ENCODE measurements at places on chromosomes 5 and 9.

- no peak for DNase-seq
Measured at GRCh38 chr9:81847181-81847915, 80.9 kb upstream of the SPATA31D4 start.

GRCh38 chr5:77952636-77953212, 176.6 kb upstream of the TBCA start:
- DNase-seq, result no peak

GRCh38 chr9:127805620-127806019, 2.9 kb downstream of the FPGS start:
- DNase-seq, result no peak

DNA sequence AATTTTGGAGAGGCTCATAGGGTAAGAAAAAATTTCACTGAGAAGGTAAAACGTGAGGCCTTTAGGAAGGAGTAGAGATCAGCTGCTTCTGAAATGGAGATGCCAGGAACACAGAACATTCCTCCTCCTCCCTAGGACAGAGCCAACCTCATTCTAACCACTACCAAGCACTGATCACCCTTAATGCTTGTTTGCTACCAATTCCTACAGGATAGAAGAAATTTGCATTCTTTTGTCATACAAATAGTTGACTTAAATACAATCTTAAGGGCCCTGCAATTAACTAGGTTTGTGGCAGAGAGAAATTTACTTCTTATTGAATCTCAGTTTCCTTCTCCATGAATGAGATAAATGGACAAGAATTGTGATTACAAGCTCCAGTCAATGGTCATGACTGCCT, 780.2 kb upstream of the WWC1 start:
- no peak for DNase-seq

DNA sequence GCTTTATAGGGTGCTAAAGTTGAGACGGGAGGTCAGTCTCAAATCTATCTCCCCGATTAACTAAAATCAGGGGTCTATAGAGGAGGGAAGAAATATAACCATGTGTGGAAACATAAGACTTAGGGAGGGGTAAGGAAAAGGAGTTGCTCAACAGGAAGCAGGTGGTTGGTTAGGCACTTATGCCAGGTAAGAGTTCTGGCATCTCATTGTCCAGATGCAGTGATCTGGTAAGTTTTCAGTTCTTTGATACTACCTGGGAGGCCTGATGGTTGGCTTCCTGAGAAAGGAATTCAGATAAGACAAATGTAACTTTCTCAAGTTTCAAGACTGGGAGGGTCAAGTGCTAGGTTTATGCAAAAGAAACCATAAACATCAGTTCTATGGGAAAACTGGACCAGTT, 47.7 kb downstream of the CERT1 start:
- DNase-seq, result no peak

DNA sequence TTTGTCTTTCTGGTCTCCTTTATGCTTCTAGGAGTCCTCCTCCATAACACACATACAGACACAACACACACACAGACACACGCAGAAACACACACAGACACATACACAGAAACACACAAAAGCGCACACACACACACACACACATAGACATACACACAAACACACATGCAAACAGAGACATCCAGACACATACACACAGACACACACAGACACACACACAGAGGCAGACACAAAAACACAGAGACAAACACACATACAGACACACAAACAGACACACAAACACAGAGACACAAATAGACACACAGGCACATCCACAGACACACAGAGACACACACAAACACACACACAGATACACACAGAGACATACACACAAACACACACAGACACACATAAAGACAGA, 220.2 kb downstream of the IRX2 start:
- DNase-seq, result no peak

- DNase-seq, result no peak
Measured at GRCh38 chr5:148986636-148987035, 76.2 kb downstream of the SH3TC2 start.

DNA sequence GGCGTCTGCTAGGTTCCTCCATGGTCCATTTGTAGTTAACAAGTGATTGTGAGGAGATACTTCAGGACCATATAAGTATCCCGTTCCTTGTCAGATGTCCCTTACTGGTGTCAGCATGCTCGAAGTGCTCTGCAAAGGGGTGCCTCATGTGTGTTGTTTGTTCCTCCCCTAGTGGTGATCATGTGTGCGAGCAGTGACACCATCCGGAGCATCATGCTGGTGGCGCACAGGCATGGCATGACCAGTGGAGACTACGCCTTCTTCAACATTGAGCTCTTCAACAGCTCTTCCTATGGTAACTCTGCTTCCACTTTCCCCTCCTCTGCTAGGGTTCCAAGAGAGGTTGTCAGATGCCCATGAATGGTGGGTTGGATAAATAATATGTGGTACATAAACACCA, 13.4 kb downstream of the NPR3 start:
- no peak for DNase-seq

- no peak for DNase-seq
Measured at GRCh38 chr5:74966141-74967026, 86.0 kb downstream of the GCNT4 start.

DNA sequence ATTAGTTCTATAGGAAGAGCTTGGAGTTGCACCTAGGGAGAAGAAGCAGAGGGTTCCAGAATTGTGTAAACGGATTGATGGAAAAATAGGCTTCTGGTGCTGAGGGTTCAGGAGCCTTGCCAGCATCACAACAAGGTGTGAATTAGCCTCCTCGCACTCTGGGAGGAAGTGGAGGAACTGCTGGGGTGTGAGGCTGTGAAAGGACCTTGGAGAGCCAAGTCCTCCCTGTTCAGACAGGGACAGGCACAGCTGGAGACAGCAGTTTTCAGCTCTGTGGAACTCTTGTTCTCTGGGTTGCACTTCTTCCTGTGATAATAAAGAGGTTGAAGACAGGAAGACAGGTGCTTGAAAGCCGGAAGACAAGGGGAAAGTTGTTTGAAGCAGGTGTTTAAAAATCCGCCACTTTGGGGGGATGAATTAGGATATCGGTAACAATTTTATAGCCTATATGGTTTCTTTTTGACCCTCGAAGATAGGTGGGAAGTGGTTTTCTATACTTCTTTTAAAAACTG, 22.6 kb downstream of the DAPK1 start:
- DNase-seq, result no peak

GRCh38 chr5:77843570-77844372, 67.6 kb upstream of the TBCA start:
- DNase-seq, result no peak
